LNCaP clone FGC (cell line): ENCODE measurements at places on chromosomes 13 and 19.

DNA sequence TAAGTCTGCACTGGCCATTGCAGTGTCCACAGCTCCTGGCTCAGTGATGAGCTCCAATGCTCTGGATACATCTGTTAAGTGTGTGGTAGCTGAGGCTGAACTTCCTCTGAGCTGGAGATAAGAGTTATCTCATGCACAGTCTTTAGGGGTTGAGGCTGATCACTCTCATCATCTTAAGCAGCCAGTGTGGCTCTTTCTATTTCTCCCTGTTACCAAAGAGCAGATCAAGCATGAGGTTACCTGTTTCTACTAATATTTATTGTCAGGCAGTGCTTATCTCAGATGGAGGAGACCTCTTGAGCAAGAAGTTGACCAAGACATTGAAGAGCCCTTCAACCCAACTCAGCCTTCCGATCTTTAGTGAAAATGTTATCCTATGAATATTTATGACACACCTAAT lies 6.6 kb upstream of the OR10H2 start:
- no peak for DNase-seq

DNA sequence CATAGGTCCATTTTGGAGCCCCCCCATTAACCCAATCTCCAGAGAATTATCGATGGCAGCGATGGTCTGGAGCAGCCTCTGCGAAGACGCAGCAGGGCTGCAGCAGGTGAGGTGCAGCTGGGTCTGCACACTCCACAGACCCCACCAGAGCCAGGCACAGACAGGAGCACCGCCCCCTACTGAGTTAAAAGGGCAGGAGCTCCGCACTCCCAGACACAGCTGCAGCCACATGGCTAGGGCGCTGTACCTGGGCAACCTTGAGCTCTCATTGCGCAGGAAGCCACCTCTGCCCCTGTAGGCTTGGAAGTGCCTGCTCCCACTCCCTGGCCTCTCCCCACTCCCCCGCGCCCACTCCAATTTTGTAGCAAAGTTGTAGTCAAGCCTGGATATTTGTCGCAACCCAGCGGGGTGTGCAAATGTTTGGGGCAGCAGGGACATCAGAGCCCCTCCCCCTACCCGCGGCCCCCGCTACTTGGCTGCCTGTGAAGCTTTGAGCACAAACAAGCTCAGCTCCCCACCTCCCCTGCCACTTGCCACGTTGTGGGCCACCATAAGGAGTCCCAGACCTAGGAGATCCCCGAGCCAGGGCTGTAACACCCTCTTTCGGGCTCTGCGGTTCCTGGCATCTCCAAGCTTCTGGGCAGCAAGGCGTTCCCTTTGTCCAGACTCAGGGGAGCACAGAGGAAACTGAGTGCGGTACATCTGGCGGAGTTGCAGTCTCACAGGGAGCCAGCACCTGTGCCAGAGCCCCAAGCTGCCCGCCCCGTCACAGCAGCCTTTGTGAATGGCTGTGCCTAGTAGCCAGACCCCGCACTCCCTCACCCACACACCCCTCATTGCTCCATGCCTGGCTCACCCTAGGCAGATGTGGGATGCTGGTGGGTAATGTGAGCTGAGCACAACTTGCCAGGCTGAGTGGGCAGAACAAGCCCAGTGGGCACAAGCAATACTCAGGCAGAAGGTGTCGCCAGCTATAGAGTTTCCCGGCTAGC lies 949.7 kb upstream of the SLITRK1 start:
- DNase-seq = no peak

GRCh38 chr13:74667656-74668203 lies 533.5 kb upstream of the KLF12 start:
- no peak for DNase-seq

- DNase-seq = no peak
These were observed 37.4 kb downstream of the CCL25 start for GRCh38 chr19:8089664-8090601.

DNA sequence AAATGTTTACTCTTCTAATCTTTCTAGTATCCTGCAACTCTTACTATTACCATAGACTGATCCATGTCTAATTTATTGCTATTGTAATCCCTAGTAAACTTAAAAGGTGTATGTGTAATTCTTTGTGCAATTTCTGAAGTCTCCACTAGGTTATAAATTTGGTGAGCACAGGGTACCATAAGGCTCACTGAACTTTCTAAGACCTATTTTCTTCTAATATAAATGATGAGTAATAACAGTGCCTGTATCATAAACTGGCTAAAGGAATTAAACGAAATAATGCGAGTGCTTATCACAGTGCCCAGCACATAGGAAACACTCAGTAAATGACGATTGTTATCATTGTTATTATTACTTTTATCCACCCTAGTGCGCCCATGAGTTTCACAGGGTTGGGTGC lies 119.1 kb downstream of the KLF12 start:
- DNase-seq = no peak

DNA sequence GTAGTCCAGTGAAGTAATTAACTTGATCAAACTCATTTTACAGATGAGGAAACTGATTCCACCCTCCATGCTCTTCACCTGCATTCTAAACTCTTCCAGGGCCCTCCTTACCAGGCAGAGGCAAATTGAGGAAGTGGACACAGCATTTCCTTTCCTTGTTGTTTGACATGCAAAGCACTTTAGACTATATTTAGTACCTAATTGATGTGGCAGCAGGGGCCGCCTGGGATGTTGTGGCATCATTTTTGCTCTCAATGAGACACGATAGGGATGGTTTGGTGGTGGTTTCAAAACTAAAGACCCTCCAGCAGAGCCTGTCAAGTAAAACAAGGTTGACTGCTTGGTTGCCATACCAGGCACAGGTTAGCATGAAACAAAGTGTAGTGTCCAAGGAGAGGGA lies 7.9 kb downstream of the SIPA1L3 start:
- DNase-seq = no peak

DNA sequence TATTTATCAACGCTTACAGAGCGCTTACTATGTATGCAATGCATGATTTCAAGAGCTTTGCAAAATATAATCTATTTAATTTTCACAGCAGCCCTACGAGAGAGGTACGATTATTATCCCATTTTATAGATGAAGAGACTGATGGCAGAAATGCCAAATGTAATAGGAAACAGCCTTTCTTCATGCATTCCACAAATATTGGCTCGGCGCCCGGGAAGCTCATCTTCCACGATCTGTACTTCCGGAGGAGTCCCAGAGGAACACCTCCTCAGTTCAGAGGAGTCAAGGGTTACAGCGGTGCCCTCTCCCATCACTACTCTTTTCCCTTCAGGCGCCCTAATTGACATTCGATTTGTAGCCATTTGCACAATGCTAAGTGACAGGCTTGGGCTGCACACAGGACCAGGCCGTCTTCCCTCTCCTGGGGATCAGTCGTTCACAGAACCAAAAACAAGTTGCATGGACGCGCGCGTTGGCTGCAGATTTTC lies 1.1 kb upstream of the ARHGAP35 start:
- DNase-seq = no peak

GRCh38 chr13:72634859-72635258 lies 92.6 kb downstream of the MZT1 start:
- no peak for DNase-seq

GRCh38 chr13:100523981-100524386 lies 64.6 kb downstream of the GGACT start:
- DNase-seq = no peak

- no peak for DNase-seq
These were observed 297.9 kb downstream of the DCT start for GRCh38 chr13:94181461-94182107.

DNA sequence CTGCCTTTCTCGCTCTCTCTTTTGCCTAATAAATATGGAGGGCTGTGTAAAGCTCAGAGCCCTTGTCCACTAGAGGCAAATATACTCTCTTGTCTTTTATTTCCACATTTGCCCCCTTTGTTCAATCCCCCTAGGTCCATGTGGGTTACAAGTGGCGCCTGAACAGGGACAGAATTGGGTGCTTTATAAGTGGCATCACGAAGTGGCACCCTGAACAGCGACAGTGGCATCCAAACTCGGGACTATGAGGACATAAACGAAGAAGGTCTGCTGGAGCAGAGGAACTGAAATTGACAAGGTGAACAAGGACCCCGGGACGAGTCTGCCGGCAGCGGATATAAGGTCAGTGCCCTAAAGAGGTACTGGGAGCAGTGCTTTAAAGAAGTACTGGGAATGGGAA lies 4.3 kb upstream of the ZNF610 start:
- DNase-seq = no peak

DNA sequence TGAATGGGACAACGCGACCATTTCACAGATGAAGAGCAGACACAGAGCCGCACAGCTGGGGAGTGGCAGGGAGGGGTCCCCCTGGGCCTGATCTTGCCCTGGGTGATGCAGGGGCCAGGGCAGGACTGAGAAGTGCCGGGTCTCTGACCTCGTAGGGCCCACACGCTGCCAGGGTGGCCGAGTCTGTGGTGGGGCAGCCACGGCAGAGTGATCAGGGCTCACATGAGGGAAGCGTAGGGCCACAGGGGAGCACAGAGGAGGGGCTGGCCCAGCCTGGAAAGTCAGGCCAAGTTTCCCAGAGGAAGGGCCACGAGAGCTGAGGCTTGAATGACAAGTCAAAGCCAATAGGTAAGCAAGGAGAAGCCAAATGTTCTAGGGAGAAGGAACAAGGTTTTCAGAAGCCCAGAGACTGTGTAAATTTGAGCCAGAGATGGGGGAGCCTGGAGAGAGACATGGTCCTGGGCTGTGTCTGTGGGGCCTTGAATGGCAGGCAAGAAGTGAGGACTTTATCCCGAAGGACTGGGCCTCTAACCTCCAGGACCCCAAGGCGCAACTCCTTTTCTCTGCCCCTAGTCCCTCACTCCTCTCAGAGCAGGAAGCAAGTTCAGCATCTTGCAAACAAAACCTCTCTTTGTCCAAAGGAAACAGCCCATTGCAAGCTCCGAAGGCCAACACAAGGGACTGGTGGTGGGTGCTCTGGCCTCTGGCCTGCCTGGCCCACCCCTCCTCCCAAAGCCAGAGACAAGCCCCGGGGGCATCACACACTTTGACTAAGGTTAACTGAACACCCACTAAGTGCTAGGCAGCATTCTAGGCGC lies 31.7 kb upstream of the FXYD3 start:
- DNase-seq = no peak

GRCh38 chr19:16075430-16076153 lies 703 bp upstream of the TPM4 start:
- DNase-seq = no peak

DNA sequence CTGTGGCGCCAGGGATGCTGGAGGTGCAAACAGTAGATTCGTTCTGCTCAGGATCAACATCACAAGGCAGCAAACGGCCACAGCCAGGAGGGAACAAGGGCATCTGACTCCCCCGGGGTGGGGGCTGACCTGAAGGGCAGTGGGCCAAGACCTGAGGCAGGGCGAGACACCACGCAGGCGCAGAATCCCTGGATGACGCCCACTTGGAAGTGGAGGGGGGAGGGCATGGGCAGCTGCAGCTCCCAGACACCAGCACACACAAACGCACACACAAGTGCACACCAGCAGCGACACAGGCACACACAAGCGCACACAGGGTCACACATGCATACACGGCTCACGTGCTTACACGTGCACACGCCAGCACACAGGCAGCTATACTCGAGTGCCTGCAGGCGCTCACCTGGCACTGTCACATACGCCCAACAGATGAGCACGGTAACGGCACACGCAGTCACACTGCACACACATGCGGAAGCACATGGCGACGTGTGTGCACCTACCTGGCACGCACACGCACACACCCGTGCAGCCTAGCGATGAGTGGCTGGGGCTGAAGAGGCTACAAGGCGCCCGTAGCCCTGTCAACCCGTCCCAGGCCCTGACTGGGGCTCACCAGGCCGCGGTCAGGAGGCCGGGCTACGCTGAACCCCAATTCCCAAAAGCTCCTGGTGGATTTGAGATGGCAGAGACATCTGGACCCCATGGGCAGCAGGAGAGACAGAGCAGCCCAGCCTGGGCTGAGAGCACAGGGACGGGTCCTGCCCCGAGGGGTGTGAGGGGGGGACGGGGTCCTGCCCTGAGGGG lies 5.5 kb downstream of the C2CD4C start:
- no peak for DNase-seq

GRCh38 chr13:50713523-50714248 lies 129.8 kb downstream of the DLEU7 start:
- no peak for DNase-seq

- DNase-seq = no peak
These were observed 7.0 kb upstream of the WBP4 start for GRCh38 chr13:41054212-41054877.

DNA sequence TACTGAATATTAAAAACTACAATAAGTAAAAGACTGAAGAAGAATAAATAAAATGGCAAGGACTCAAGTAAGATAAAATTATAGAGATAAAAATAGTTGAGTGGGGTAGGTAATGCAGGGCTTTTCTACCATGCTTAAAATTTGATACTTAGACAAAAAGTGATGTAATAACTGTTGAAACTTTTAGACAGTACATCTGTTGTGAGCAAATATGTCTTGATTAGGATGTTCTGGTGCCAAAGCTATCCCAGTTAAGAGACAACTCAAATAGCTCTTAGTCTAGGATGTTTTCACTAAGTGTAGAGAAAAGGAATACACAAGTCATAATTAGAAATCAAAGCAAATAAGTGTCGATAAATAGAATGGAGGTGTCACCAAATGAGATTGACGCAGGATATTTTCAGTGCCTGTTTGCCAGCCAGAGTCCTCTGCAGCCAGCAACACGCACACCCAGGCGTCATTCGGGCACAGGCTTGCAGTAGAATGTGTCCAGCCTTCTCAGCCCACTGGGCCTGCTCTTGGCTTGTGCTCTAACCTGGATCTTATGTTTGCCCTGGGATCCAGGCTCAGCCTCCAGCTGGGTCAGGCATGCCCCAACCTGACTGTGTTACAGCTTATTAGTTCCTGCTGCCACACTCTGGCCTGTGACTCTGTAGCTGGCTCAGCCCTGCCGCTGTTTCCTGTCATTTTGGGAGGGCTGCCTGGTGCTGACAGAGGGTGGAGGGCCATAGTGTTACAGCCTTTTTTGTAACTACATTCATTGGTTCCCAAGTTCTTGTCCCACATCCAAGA lies 766.2 kb downstream of the PCDH17 start:
- no peak for DNase-seq

- DNase-seq = no peak
These were observed 326.1 kb upstream of the TSHZ3 start for GRCh38 chr19:31675193-31675913.

- DNase-seq = no peak
These were observed 44.4 kb upstream of the ZNF91 start for GRCh38 chr19:23439623-23440022.

GRCh38 chr13:113630804-113631203 lies 27.2 kb downstream of the ATP4B start:
- no peak for DNase-seq

DNA sequence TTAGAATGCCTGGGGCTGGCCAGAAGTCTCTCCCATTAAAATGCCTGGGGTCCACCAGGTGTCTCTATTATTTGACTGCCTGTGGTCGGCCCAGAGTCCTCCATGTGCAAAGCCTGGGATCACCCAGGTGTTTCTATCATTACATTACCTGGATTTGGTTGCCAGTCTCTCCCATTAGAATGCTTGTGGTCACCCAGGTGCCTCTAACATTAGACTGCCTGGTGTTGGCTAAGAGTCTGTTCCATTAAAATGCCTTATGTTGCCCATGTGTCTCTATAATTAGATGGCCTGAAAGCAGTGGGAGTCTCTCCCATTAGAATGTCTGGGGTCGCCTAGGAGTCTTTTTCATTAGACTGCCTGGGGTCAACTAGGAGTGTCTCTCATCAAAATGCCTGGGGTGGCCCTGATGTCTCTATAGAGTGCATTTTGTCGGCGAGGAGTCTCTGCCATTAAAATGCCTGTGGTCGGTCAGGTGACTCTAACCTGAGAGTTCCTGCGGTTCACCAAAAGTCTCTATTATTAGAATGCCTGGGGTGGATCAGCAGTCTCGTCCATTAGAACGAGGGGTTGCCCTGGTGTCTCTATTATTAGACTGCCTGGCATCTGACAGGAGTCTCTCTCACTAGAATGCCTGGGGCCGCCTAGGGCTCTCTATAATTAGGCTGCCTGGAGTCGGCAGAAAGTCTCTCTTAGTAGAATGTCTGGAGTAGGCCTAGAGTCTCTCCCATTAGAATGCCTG lies 1540.5 kb downstream of the UQCRFS1 start:
- DNase-seq = no peak
